ENCODE measurements at places on chromosomes 4 and X.

DNA sequence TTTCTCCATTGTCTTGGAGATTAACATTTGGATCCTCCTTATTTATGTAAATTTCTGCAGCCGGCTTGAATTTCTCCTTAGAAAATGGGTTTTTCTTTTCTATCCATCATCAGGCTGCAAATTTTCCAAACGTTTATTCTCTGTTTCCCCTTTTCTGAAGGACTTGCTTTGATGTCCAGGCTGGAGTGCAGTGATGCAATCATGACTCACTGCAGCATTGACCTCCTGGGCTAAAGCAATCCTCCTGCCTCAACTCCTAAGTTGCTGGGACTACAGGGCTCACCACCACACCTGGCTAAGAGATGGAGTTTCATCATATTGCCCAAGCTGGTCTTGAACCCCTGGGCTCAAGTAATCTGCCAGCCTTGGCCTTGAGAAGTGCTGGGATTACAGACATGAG lies 144.0 kb upstream of the ZXDB start:
- DNase-seq = no peak

DNA sequence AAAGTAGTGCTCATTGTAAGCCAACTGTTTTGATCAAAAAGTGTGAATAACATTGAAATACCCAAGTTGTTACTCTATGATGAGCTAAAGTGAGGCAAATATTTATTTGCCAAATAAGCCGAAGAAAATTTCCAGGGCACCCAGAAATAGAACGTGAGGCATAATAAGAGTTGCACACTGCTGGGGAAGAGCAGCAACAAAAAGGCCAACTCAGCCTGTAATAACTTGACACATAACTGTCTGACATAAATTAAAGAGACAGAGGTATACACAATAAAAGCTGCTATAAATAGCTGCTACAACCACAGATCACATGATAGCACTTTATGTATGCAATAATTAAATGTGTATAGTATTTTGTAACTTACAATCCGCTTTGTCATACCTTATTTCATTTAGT lies 2.0 kb upstream of the ABCB7 start:
- DNase-seq = no peak

DNA sequence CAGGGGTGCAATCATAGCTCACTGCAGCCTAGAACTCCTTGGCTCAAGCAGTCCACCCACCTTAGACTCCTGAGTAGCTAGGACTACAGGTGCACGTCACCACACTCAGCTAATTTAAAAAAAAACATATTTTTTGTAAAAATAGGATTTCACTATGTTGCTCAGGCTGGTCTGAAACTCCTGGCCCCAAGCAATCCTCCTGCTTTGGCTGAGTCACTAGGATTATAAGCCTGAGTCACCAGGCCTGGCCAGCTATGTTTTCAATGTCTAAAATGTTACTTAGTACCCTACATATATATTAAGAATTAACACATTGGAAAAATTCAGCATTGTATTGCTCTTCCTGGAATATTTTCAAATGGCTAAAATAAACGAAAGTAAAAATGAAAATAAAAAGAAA lies 37.5 kb downstream of the PNPLA4 start:
- DNase-seq = no peak

GRCh38 chrX:122817321-122817955 lies 366.6 kb upstream of the GRIA3 start:
- DNase-seq = no peak

GRCh38 chr4:101155945-101156344 lies 191.4 kb downstream of the PPP3CA start:
- DNase-seq = no peak

- no peak for DNase-seq
Observed at GRCh38 chr4:34182306-34182705, 2062.0 kb downstream of the ARAP2 start.

DNA sequence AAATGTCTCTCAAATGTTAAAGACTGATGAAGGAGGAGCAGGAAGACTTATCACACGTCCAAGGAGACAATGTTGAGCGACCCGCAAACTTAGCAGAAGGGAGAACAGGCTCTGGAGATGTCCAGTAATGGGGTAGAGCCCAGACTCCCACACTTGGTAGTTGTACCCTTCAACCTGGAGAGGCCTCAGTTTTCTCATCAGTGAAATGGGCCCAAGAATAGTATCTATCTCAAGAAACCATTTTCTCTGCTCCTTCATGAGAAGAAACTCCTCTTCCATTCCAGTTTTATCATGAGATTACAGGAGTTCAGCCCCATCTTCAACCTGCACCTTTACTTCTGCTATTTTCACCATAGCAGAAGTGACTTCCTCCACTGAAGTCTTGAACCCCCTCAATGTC lies 169.9 kb downstream of the DHRSX start:
- DNase-seq = no peak

- DNase-seq = peak; percentile 19
Observed at GRCh38 chr4:180999217-180999616, 1244.0 kb upstream of the TENM3 start.

GRCh38 chr4:138595731-138596460 lies 353.7 kb upstream of the SLC7A11 start:
- no peak for DNase-seq

DNA sequence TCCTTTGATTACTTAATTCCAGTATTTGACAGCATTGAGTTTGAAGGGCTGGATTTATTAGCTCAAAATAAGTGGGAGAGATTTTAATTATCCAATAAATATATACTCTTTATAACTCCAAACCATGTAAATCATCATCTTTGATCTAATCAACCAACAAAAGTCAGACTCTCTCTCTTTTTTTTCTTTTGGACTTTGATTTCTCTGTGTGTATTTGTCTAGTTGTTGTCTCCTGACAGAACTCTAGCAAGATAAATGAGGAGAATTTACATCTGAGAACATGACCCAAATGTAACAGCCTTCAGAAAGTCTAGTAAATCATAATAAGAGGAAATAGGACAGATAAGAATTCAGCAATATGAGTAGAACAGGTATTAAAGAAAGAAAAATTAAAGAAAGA lies 567.1 kb downstream of the PPARGC1A start:
- no peak for DNase-seq

- no peak for DNase-seq
Observed at GRCh38 chr4:169015186-169015623, 5.2 kb upstream of the CBR4 start.

DNA sequence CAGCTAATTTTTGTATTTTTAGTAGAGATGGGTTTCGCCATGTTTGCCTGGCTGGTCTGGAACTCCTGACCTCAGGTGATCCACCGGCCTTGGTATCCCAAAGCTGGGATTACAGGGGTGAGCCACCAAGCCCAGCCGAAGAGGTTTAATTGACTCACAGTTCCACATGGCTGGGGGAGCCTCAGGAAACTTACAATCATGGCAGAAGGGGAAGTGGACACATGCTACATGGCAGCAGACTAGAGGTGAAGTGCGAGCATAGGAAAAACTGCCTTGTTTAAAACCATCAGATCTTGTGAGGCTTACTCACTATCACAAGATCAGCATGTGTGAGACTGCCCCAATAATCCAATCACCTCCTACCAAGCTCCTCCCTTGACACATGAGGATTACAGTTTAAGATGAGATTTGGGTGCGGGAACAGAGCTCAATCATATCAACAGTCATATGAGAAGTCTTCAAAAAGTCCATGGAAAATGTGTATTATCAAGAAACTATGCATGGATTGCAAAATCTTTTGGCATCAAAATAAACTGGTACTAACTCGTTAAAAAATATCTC lies 25.8 kb upstream of the RPL39 start:
- no peak for DNase-seq

All from NCI-H2081 treated with DMSO at 0.1 percent for 48 hours (cell line).